H7 (cell line): ENCODE measurements at places on chromosomes 1 and 21.

DNA sequence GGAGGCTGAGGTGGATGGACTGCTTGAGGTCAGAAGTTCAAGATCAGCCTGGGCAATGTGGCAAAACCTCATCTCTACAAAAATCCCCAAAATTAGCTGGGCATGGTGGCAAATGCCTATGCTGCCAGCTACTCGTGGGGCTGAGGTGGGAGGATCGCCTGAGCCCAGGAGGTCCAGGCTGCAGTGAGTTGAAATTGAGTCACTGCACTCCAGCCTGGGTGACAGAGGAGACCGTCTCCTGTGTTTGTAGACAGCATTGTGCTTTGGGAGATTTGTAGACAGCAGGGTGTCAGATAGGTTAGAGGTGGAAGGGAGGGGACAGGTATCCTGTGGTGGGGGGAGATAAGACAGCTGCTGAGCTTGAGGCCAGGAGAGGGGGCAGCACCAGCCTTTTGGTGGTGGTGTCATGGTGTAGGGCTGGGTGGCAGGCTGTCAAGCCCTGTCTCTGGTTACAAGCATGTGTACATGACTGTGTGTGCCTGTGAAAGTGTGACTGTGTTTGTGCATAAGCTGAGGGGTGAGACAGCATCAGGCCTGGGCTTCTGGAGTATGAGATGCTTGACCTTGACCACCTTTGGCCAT is 15.2 kb downstream of the PPFIA4 start:
- no peak for DNase-seq

- no peak for DNase-seq
These were observed 503.4 kb downstream of the NEGR1 start for GRCh38 chr1:71778940-71779339.

DNA sequence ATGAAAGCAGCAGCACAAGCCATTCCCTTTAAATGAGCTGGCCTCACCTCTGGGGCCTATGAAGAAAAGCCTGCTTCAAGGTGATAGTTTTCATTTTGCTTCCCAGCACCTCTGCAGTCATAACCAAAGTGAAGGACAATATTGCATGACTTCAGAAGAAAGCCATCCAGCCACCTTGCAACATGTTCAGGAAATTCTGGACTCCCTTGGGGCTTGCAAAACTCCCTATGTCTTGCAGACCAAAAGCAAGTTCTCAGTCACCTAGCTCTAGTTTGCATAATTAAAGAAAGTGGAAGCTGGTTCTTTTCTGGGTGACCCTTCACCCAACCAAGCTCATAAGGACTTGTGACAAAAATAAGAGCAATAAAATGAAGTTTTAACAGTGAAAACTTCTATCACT is 87.6 kb downstream of the GFI1 start:
- no peak for DNase-seq

- DNase-seq, result peak; percentile 39
These were observed 108.1 kb upstream of the CSF3R start for GRCh38 chr1:36590771-36591170.

GRCh38 chr1:58881471-58881994 is 97.7 kb upstream of the JUN start:
- no peak for DNase-seq
